ENCODE measurements at places on chromosomes 12 and 14. TPM values are rescaled to one million over a fixed set of nuclear protein-coding genes. Genes with fewer than 3 reads are reported as not detected.

DNA sequence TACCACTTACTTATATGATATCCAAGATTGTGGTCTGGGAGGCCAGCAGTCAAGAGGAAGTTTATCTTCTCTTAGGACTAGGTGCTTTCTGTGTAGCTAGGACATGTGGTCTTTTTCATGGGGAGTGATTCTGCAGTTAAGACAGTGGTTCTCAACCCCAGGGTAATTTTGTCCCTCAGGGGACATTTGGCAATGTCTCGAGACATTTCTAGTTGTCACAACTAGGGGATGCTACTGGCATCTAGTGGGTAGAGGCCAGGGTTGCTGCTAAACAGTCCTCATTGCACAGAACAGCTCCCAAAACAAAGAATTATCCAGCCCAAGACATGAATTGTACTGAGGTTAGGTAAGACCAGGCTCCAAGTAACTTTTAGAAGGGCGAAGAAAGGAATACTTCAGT is 20.0 kb downstream of the AMDHD1 start:
- peak; percentile 11 for DNase-seq

- peak; percentile 6 for DNase-seq
These were observed 143.6 kb upstream of the SLC16A7 start for GRCh38 chr12:59452259-59452658.

KHNYN gene
- total RNA-seq = 18.4 TPM

SOAT2 gene
- total RNA-seq = not detected

SHMT2 gene
- 89.3 TPM for total RNA-seq
